Glomerular endothelial cell (primary cell): ENCODE measurements at places on chromosomes 7 and 10. TPM values are rescaled to one million over a fixed set of nuclear protein-coding genes. Genes with fewer than 3 reads are reported as not detected.

FAM25G gene
- not detected in 2 replicates for total RNA-seq

CDHR3 gene
- total RNA-seq: 2.0 and 4.5 TPM in 2 replicates

FLNC gene
- total RNA-seq: 131 and 170 TPM in 2 replicates

MRLN gene
- not detected in 2 replicates for total RNA-seq

CALML3 gene
- total RNA-seq: not detected in 2 replicates

MUC3A gene
- not detected in 2 replicates for total RNA-seq

PRRT4 gene
- total RNA-seq: 0.35 TPM in 1 of 2 replicates, not detected in the other

FRMPD2 gene
- total RNA-seq: 0.24 TPM in 1 of 2 replicates, not detected in the other

TMEM184A gene
- total RNA-seq: 0.64 and 0.68 TPM in 2 replicates

PSD gene
- total RNA-seq: 0.15 and 0.35 TPM in 2 replicates

TLX1 gene
- total RNA-seq: not detected in 2 replicates

TRPV5 gene
- not detected in 2 replicates for total RNA-seq

OR6V1 gene
- total RNA-seq: not detected in 2 replicates

PGAM1 gene
- total RNA-seq: 414 and 482 TPM in 2 replicates

GRCh38 chr7:101302641-101303101 is 18.9 kb downstream of the IFT22 start:
- no peak for DNase-seq

DNA sequence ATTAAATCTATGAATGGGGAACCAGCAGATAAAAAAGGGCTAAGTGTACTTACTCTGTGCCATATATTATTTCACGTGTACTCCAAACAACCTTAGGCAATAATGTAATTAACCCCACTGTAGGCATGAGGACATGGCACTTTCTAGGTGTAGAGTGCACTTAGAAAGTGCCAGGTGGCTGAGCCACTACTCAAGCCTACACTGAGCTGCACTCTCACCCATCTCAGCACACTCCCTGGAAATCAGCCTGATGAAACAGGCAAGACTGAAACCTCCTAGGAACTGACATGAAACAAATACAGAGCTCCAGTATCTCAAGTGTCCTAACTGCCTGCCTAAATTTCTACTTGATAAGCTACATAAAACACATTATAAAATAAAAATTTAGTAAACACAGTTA is 147.4 kb downstream of the KMT2E start:
- DNase-seq: no peak

DNA sequence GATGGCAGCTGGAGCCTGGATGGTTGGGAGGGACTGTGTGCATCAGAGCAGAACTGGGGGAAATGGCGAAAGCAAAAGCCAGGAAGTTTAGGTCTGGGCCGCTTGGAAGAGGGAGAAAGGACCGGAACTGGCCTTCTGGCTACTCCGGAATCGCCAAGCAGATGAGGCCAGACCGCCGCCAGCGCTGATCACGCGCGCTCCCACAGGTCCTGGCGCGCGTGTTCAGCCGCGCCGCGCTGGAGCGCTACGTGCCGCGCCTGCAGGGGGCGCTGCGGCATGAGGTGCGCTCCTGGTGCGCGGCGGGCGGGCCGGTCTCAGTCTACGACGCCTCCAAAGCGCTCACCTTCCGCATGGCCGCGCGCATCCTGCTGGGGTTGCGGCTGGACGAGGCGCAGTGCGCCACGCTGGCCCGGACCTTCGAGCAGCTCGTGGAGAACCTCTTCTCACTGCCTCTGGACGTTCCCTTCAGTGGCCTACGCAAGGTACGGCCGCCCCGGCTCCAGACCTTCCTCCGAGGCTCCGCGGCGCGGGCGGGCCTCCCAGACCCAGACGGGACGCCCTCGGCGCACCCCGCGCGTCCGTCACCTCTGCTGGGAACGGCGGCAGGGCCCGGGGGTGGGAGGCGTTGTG is 2.0 kb downstream of the CYP26C1 start:
- DNase-seq: no peak

DNA sequence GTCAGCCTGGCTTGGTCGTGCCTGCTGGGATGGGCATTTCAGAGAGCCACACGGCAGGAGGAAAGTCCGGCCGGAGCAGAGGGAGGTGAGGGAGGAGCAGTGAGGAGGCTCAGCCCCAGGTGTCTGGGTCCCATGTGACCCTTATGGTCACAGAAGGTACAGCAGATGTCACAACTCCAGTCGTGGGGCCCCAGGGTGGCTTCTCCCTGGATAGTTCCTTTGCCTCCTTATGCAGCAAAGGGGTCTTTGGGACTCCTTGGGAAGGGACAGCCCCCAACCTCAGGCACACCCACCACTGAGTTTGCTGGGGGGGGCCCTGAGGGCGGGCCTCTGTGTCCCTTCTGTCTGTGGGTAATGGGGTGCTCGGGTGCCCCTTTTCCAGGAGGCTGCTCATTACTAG is 19.6 kb upstream of the PRKAG2 start:
- DNase-seq: no peak

DNA sequence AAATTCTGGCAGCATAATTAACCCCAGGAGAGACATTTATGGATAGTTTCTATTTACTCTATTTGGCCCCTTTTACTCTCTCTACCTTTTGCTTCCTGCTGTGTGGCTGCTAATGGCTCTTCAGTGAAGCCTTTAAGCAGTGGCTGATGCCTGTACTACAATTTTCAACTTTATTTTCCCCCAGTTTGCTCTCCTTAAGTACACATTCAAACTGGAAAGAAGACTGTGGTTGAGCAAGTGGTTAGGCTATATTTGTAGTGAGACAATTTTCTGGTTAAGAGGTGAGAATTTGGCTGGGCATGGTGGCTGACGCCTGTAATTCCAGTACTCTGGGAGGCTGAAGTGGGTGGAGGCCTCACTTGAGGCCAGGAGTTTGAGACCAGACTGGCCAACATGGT is 8.5 kb upstream of the RSBN1L start:
- no peak for DNase-seq

DNA sequence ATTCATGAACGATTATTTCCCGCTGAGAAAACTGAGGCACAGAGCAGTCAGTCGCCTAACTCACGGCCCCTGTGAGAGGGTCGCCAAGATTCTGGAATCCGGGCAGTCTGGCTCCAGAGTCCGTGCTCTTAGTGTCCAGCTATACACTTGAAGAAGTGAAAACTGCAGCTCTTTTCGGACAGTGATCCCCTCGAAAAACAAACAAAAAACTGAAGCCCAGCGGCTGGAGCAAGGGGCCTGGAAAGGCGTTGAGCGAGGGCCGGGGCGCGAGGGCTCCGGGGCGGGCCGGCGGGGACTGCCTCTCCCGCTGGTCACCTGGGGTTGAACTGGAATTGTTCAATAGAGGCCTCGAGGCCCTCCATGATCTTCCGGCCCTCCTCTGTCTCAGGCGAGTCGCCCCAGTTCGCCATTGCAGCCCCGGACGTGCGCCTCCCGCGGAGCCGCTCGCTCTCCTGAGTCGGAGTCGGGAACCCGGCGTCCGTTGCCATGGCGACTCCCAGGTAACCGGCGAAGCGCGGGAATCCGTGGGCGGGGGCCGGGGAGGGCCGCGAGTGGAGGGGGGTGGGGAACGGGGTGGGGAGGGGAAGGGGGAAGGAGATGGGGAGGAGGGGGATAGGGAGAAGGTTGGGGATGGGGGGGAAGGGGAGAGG is 881 bp downstream of the C10orf67 start:
- no peak for DNase-seq

DNA sequence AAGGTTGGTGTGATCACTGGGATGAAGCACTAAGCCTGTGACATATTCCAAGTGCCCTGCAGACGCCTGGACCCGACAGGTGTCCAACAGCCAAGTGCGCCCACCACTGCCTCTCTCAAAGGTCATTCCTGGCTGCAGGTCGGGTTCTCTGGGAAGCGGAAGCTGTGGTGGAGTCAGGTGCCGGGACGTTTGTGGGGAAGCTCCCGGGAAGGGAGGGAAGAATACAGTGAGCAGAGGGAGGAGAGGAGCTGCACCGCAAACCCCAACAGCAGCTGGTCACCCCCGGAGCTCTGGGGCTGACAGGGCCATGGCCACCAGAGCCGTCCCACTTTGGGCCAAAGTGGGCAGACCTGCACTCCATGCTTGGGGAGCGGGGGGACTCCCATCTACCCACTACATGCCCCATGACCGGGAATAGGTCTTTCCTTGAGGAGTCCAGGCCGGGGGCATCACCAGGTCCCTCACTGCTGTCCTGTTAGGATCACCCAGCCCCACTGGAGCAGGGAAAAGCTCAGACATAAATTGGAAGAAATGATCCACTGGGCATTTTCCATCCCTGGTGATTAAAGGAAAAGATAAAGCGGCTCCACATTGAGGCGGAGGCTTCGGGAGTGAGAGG is 84.5 kb upstream of the PPP2R2D start:
- DNase-seq: no peak

DNA sequence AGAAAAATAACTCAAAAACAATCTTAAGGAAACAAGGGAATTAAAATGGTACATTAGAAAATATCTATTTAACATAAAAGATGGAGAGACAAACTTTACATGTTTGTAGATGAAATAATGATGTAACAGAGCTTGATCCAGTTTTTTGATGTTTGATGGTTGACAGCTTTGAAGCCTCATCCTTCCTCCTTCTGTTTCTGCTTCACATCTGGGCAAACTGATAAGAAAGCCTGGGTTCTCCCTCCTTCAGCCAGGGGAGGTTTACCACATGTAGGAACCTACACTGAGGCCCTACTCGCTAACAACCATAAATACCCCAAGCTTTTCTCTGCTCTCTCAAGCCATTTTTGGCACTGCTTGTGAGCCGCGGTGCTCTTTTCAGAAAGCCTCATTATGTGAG is 82.8 kb upstream of the ZNF32 start:
- no peak for DNase-seq

- no peak for DNase-seq
Measured at GRCh38 chr10:73900064-73900463, 10.9 kb upstream of the PLAU start.

DNA sequence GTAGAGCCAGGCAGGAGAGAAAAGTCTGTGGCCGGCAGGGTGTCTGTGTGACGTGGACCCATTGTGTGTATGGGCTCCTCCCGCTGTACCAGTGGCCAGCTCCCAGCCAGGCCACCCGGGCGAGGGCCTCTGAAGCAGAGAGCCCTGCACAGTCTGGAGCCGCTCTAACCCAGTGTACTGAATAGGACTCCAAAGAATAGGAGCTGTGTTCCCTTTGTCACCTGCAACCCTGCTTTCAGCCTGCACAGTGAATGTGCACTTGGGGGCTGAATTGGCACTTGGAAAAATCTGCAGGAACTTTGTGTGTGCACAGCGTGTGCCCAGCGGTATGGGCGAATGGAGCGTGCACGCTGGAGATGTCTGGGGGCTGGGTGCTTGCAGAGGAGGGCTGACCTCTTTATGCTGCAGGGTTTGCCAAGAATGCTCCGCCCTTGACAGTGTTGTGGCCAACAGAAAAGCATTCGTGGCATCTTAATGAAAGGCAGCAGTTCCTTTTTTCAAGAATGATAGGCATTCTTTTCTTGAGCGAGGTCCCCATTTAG is 216.2 kb downstream of the AUTS2 start:
- no peak for DNase-seq

GRCh38 chr7:50980411-50980810 is 197.7 kb upstream of the GRB10 start:
- no peak for DNase-seq

DNA sequence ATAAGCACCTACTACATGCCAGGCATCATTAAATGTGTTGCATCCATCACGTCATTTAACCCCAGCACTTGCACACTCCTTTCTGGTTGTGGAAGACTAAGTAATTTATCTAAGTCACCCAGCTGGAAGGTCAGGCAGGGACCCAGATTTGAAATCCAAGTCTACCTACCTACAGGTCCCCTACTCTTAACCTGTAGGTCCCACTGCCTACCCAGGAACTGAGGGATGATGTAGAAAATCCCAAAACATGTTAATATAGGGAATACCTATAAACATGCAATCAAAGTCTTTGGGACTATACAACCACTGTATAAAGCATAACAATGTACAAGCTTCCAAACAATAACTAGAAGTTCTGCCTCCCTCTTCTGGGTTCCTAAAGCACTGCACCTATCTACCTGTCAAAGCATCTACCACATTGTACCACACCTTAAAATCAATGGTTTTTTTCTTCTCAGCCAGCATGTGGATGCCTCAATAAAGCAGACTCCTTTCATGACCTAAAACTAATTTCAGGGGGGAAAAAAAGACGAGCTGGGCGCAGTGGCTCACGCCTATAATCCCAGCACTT is 5.6 kb downstream of the IL6 start:
- no peak for DNase-seq
